ENCODE measurements at places on chromosomes 12 and 14. TPM values are rescaled to one million over a fixed set of nuclear protein-coding genes. Genes with fewer than 3 reads are reported as not detected.

DNA sequence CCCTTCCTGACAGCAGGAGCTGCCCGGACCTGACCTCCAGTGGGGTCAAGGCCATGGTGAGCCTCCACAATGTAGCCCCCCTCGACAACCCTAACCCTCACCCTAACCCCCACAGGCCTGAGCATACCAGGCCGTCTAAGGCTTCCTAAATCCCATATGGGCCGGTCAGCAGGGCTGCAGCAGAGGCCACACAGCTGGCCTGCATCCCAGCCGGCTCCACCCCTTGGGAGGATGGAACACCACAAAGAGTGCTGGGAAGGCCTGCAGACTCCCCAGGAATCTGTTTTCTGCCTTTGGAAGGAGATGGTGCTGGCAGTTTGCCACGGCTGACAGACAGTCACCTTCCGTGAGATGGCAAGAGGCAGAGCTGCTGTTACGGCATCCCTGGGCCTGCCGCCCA is 2.8 kb downstream of the TMEM179 start:
- DNase-seq: no peak
- H3K36me3 ChIP-seq: no peaks in the 10 kb centered on the region
- H3K4me3 ChIP-seq: no peak overlapping the region
- no peaks in the 10 kb centered on the region for H3K4me1 ChIP-seq
- peaks cover 3% of the 10 kb centered on the region for H3K27me3 ChIP-seq

GRCh38 chr14:96586056-96586455 is 83.9 kb downstream of the PAPOLA start:
- H3K27me3 ChIP-seq: peaks cover 2% of the 10 kb centered on the region
- no peak for DNase-seq
- no peaks in the 10 kb centered on the region for H3K4me1 ChIP-seq
- H3K36me3 ChIP-seq: no peaks in the 10 kb centered on the region
- H3K4me3 ChIP-seq: no peak overlapping the region

DNA sequence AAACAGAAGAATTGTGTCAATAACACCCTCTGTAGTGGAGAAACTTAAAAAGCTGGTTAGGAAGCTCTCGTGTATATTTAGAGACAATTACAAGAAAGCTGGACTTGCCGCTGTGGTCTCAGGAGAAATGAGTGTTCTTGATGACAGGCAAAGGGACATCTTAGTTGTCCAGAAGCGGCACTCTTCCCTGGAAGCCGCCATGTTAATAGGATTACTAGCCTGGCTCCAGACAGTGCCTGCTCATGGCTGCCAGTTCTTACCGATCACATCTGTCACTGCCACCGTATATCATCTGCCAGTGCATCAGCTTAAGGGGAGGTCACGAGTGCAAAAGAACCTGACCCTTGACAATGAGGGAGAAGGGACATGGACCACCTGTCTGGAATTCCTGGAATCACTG is 48.9 kb downstream of the C14orf132 start:
- DNase-seq: no peak
- H3K4me1 ChIP-seq: no peaks in the 10 kb centered on the region
- no peaks in the 10 kb centered on the region for H3K36me3 ChIP-seq

TMEM233 gene
- not detected for total RNA-seq

All from GM12878 (cell line).